ENCODE measurements at places on chromosomes 7 and 10. TPM values are rescaled to one million over a fixed set of nuclear protein-coding genes. Genes with fewer than 3 reads are reported as not detected.

The FAM221A gene
- total RNA-seq = 25.2 TPM

The C10orf105 gene
- not detected for total RNA-seq

The TAS2R4 gene
- total RNA-seq = 2.4 TPM

The C10orf67 gene
- 0.45 TPM for total RNA-seq

The JAKMIP3 gene
- total RNA-seq = 0.05 TPM

The PODXL gene
- total RNA-seq = 15.5 TPM

The RET gene
- total RNA-seq = not detected

The UMAD1 gene
- total RNA-seq = 25.2 TPM

The GIMAP5 gene
- total RNA-seq = not detected

The LBX1 gene
- total RNA-seq = not detected

The DUS4L gene
- 9.3 TPM for total RNA-seq

The CDHR3 gene
- 4.0 TPM for total RNA-seq

DNA sequence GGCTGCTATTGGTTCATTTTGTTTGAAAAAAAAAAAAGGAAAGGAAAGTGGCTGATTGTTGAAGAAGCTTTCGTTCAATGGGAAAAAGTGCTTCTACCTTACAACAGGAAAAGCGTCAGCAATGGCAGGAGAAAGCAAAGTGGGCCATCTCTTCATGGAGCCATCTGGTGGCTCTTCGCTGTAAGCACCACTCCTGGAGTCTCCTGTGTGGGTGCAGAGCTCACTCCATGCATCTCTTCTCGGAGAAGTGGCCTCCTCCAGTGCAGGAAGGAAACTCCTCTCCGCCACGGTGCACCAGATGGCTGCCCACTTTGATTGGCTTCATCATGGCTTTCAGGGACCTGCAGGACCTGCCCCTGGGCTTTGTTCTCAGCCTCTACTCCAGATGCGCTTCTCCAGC lies 250.9 kb downstream of the PTEN start:
- H3K4me1 ChIP-seq = peaks cover 16% of the 10 kb centered on the region
- DNase-seq = peak; percentile 32
- H3K4me3 ChIP-seq = no peak overlapping the region
- H3K27ac ChIP-seq = no peak overlapping the region
- H3K27me3 ChIP-seq = no peaks in the 10 kb centered on the region

DNA sequence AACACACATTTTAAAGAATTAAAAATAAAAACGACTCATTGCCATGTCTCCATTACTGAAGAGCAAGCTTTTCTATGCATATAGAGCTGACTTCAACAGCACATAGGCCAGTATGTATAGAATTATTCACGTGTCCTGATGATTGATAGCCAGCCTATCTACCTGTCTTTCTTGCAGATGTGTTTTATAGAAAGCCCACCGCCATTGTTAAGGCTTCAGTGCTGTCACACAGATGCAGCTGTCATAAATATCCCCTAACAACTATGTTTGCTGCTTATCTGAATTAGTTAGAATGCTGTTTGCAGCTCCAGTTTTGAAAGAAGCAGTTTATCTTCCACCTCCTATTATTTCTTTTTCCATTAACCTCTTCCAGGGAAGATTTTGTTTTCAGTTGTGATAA lies 235.9 kb downstream of the SLC25A13 start:
- DNase-seq = no peak
- no peaks in the 10 kb centered on the region for H3K27me3 ChIP-seq
- H3K4me3 ChIP-seq = no peak overlapping the region

DNA sequence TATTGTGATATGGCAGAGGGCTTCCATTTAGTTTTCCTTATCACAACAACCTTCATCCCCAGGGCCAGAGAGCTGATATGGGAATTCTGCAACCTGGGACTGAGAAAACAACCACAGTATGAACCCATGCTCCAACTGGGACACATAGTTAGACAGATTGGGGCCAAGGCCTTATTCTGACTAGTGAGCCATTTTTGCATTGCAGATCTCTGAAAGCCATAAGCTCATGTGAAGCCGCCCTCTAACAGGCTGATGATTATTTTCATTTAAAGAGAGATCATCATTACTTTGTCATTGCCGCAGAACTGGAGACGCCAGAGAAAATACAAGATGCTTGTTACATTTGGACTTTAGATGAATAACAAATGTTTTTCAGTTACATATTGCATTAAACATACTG lies 791.7 kb upstream of the POM121L12 start:
- H3K27me3 ChIP-seq = no peaks in the 10 kb centered on the region
- DNase-seq = no peak
- no peaks in the 10 kb centered on the region for H3K36me3 ChIP-seq
- H3K4me1 ChIP-seq = no peaks in the 10 kb centered on the region
- no peak overlapping the region for H3K4me3 ChIP-seq

DNA sequence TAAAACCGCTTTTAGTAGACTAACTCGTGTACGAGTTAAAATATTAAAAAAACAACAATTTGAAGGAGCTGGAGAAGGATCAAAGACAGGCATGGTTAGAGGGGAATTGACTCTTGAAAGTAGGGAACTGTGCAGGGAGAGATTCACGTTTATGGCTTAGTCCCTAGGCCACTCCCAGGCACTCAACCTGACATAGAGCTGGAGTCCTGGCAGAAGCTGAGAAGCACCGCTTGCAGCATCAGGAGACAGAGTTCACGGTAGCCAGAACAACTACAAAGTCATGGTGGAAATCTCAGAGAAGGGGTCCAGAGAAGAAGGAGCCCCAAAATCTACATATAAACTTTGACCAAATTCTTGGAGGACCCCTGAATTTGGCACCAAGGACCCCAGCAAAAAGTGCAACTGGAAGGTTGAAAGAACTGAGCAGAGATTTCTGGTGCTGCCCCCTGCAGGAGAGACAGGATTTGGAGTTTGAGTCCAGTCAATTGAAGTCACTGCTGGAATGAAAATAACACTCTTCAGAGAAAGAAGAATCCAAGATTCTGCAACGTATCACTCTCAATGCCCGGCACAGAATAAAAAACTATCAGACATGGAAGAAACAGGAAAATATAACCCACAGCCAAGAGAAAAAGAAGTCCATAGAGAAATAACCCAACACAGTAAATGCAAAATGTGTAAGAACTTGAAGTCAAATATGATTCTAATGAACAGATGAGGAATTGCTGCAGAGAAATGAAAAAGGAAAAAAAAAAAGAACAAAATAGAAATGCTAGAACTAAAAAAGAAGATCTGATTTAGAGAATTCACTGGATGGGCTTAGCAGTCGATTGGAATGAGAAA lies 493.3 kb upstream of the PODXL start:
- H3K27me3 ChIP-seq = peaks cover 64% of the 10 kb centered on the region
- peak; percentile 70 for DNase-seq
- no peaks in the 10 kb centered on the region for H3K4me1 ChIP-seq
- no peak overlapping the region for H3K27ac ChIP-seq
- H3K4me3 ChIP-seq = no peak overlapping the region

- H3K27me3 ChIP-seq = no peaks in the 10 kb centered on the region
- peaks cover 12% of the 10 kb centered on the region for H3K36me3 ChIP-seq
These were observed 12.7 kb downstream of the CACUL1 start for GRCh38 chr10:118742032-118742431.

- peak overlapping the region; percentile 6 for H3K27ac ChIP-seq
- peaks cover 11% of the 10 kb centered on the region for H3K27me3 ChIP-seq
- peak; percentile 71 for DNase-seq
- H3K36me3 ChIP-seq = no peaks in the 10 kb centered on the region
- no peak overlapping the region for H3K4me3 ChIP-seq
These were observed 34.4 kb downstream of the UNC5B start for GRCh38 chr10:71246591-71247413.

- H3K27me3 ChIP-seq = peaks cover 8% of the 10 kb centered on the region
- no peaks in the 10 kb centered on the region for H3K36me3 ChIP-seq
- no peak for DNase-seq
- H3K27ac ChIP-seq = no peak overlapping the region
These were observed 310.9 kb upstream of the ZNF32 start for GRCh38 chr10:43959364-43960134.

- H3K4me1 ChIP-seq = peaks cover 6% of the 10 kb centered on the region
- H3K27ac ChIP-seq = no peak overlapping the region
- H3K36me3 ChIP-seq = no peaks in the 10 kb centered on the region
These were observed 11.7 kb upstream of the PWWP2B start for GRCh38 chr10:132385389-132385667.

GRCh38 chr7:55360486-55360885 lies 4.7 kb upstream of the LANCL2 start:
- peaks cover 30% of the 10 kb centered on the region for H3K27me3 ChIP-seq
- no peak overlapping the region for H3K4me3 ChIP-seq
- peaks cover 11% of the 10 kb centered on the region for H3K4me1 ChIP-seq
- H3K27ac ChIP-seq = no peak overlapping the region

- H3K36me3 ChIP-seq = no peaks in the 10 kb centered on the region
- no peak for DNase-seq
- H3K27ac ChIP-seq = no peak overlapping the region
- no peak overlapping the region for H3K4me3 ChIP-seq
- H3K27me3 ChIP-seq = no peaks in the 10 kb centered on the region
These were observed 298.3 kb downstream of the CNTNAP2 start for GRCh38 chr7:146414937-146415336.

DNA sequence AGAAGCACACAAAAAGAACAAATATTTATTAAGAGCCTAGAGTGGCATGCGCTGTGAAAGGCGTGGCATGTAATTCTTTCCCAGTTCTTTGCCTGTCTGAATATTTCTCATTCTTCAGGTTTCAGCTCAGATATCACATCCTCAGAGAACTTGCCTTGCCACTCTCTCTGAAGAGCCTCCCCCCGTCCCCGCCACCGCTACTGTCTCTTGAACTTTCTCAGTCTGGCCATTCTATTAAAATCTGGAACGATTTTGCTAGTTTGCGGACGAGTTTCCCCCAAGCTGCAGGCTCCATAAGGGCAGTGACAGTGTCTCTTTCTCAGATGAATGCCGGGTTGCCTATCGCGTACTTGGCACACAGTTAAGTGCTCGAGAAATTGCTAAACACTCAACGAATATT lies 787 bp upstream of the PLEKHA1 start:
- DNase-seq = no peak
- peak overlapping the region; percentile 50 for H3K27ac ChIP-seq
- H3K27me3 ChIP-seq = no peaks in the 10 kb centered on the region
- H3K4me3 ChIP-seq = peak overlapping the region; percentile 82

GRCh38 chr10:84059526-84059925 lies 79.8 kb upstream of the GHITM start:
- peaks cover 25% of the 10 kb centered on the region for H3K27me3 ChIP-seq
- DNase-seq = no peak
- H3K27ac ChIP-seq = no peak overlapping the region
- no peaks in the 10 kb centered on the region for H3K36me3 ChIP-seq
- H3K4me1 ChIP-seq = no peaks in the 10 kb centered on the region
- H3K4me3 ChIP-seq = no peak overlapping the region

DNA sequence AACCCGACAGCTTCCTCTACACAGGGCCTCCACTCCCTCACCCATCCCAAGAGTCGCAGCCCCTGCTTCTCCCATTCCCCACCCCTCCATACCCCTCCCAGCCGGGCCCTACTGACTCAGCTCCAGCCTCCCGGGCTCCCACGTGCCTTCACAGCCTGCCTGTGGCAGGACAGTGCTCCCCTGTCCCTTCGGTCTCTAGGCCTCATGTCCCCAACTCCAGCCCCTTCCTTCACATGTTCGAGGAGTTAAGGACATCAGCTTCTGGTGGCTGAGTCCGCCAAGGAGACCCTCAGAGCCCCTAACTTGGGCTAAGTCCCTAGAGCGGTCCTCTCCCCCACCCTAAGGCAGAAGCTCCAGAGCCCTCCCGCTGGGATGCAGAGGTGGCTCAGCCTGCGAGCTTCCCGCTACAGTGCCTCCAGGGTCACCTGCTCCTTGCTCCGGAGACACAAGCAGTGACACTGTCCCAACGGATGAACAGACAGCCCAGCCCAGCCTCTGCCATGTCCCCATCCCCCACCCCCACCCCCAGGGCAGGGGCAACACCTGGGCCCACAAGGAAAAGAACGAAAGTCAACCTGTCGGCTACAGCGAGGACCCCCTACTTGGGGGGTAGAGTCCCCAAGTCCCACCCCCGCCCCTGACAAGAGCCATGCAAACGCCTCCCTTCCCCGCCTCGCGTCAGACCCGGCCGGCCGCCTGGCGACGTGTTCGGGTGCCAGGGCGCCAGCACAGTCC lies 716 bp downstream of the SMARCD3 start:
- peaks cover 28% of the 10 kb centered on the region for H3K4me1 ChIP-seq
- H3K27me3 ChIP-seq = peaks cover 94% of the 10 kb centered on the region
- no peak for DNase-seq
- H3K27ac ChIP-seq = no peak overlapping the region

DNA sequence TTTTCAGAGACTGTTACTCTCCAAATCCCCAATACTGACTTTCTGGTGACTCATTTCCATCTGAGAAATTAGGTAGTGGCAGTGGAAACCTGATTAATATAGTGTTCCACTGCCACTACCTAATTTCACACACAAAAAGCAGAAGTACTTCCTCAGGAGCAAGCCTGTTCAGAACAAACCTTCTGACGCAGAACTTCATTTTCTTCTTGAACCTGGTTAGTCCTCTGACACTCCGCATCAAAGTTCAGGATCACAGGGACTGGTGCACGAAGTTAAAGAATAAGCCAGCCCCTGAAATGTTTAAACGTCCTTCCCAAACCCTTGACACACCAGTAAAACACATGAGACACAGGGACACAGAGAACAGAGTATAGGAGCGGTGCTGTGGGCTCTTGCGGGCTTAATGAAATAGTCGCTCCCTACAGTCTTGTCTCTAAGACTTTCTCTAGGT lies 4.4 kb downstream of the WDR91 start:
- no peak overlapping the region for H3K27ac ChIP-seq
- no peak overlapping the region for H3K4me3 ChIP-seq
- no peaks in the 10 kb centered on the region for H3K27me3 ChIP-seq
- peaks cover 16% of the 10 kb centered on the region for H3K36me3 ChIP-seq

- H3K4me1 ChIP-seq = no peaks in the 10 kb centered on the region
- no peaks in the 10 kb centered on the region for H3K27me3 ChIP-seq
- no peaks in the 10 kb centered on the region for H3K36me3 ChIP-seq
- no peak for DNase-seq
- no peak overlapping the region for H3K4me3 ChIP-seq
These were observed 210.8 kb upstream of the TMEM196 start for GRCh38 chr7:19984231-19984632.

- no peak for DNase-seq
- no peaks in the 10 kb centered on the region for H3K4me1 ChIP-seq
- no peak overlapping the region for H3K4me3 ChIP-seq
- peaks cover 30% of the 10 kb centered on the region for H3K27me3 ChIP-seq
- H3K36me3 ChIP-seq = no peaks in the 10 kb centered on the region
These were observed 70.0 kb upstream of the SFMBT2 start for GRCh38 chr10:7480742-7481367.

GRCh38 chr10:117551330-117552155 lies 9.0 kb downstream of the EMX2 start:
- H3K27ac ChIP-seq = no peak overlapping the region
- no peak for DNase-seq
- H3K4me3 ChIP-seq = no peak overlapping the region
- peaks cover 100% of the 10 kb centered on the region for H3K27me3 ChIP-seq
- H3K36me3 ChIP-seq = no peaks in the 10 kb centered on the region

DNA sequence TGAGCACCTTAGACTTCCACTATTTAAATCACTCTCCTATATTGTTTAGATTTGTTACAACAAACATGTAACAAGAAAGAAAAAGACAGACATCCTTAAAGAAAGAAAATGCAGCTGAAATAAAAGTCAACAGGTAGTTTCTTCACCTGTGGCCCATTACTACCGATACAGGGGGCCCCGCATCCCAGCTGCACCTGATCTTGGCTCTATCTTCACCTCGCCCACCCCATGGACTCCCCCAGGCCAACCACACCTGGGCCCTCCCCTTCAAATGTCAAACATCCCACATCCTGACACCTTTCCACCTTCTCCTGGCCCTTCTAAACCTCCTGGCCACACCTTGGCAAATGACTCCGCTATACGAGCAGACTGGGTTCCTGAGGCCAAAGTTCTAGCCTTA lies 7.0 kb downstream of the DDX56 start:
- H3K4me1 ChIP-seq = peaks cover 32% of the 10 kb centered on the region
- no peak overlapping the region for H3K27ac ChIP-seq
- no peaks in the 10 kb centered on the region for H3K27me3 ChIP-seq
- DNase-seq = no peak
- peaks cover 78% of the 10 kb centered on the region for H3K36me3 ChIP-seq
